ENCODE measurements at places on chromosomes 7 and 10. TPM values are rescaled to one million over a fixed set of nuclear protein-coding genes. Genes with fewer than 3 reads are reported as not detected.
A peak's percentile ranks its signal among the peaks of the same experiment; 100 is the strongest.

GRCh38 chr7:2440608-2441245 is 35.5 kb downstream of the GRIFIN start:
- H3K27me3 ChIP-seq, result no peaks in the 10 kb centered on the region
- no peak overlapping the region for H3K27ac ChIP-seq
- peaks cover 4% of the 10 kb centered on the region for H3K36me3 ChIP-seq
- H3K4me3 ChIP-seq, result no peak overlapping the region
- no peaks in the 10 kb centered on the region for H3K4me1 ChIP-seq

DNA sequence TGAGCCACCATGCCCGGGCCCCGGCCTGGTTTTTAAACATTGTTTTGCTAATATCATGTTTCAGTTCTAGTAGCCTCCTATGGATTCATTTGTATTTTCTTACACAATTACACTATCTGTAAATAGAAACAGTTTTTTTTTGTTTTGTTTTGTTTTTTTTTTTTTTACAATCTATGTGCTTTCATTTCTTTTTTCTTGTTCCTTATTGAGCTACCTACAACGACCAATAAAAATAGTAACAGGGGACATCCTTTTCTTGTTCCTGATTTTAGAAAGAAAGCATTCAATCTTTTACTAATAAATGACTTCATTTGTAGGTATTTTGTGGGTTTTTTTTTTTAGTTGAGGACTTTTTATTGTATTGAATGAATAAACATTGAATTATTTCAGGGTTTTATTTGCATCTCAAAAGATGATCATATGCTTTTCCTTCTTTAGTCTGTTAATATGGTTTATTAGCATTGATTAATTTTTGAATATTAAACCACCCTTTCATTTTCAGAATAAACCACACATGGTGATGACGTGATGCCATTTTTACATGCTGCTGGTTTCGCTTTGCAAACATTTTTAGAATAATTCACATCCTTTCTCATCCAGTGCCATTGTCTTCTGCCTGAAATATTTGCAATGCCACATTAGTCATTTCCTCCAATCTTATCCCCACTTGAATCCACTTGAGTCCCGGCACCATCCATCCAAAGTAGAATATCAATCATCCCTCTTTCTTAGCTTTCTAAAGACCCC is 18.1 kb upstream of the AKR1E2 start:
- no peaks in the 10 kb centered on the region for H3K27me3 ChIP-seq
- peak overlapping the region; percentile 98 for H3K27ac ChIP-seq
- H3K36me3 ChIP-seq, result no peaks in the 10 kb centered on the region
- H3K4me3 ChIP-seq, result no peak overlapping the region
- DNase-seq, result peak; percentile 65

DNA sequence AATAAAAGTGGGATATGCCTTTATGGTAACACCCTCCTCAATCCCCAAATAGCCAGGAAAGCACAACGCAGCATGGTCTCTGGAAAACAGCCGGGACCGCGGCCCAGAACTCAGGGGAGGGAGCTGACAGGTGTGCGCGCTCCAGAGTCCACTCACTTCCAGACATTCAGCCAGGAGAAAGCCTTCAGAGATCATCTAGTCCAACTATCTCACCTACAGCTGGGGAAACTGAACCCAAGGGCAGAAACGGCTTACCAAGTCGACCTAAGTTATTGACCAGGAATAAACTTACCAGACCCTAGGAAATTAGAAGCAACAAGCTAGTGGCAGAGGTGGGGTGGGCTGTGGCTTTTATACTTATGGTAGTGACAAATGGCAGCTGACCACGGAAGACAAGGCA is 16.4 kb downstream of the GSDME start:
- no peak overlapping the region for H3K27ac ChIP-seq
- DNase-seq, result no peak
- H3K4me1 ChIP-seq, result no peaks in the 10 kb centered on the region
- H3K36me3 ChIP-seq, result no peaks in the 10 kb centered on the region
- no peak overlapping the region for H3K4me3 ChIP-seq

DNA sequence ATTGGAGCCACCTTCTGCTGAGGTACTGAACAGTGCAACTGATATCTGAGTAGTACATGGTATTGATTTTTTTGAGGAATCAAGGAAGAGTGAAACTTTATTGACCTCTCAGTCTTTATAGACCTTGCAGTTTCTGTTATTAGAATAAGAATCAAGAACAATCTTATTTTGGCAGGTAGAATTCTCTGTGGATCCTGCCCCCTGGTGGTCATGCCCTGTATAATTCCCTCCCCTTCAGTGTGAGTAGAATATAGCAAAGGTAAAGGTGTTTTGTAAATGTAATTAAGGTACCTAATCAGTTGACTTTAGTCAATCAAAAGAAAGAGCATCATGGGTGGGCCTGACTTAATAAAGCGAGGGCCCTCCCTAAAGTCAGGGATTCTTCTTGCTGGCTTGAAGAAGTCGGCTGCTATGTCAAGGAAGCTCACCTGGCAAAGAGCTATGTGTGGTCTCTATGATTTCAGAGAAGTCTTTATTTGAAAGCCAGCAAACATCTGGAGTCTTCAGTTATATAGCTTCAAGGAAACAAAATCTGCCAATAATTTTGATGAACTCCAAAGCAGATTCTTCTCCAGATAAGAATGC is 142.8 kb downstream of the LSM5 start:
- H3K4me1 ChIP-seq, result no peaks in the 10 kb centered on the region
- H3K36me3 ChIP-seq, result no peaks in the 10 kb centered on the region
- no peak overlapping the region for H3K27ac ChIP-seq
- H3K27me3 ChIP-seq, result no peaks in the 10 kb centered on the region
- no peak overlapping the region for H3K4me3 ChIP-seq

GRCh38 chr7:135335628-135336139 is 102.0 kb downstream of the STRA8 start:
- no peaks in the 10 kb centered on the region for H3K27me3 ChIP-seq
- H3K36me3 ChIP-seq, result no peaks in the 10 kb centered on the region
- no peak overlapping the region for H3K27ac ChIP-seq
- H3K4me1 ChIP-seq, result no peaks in the 10 kb centered on the region
- no peak overlapping the region for H3K4me3 ChIP-seq

GRCh38 chr10:97157578-97158095 is 28.1 kb downstream of the SLIT1 start:
- no peak for DNase-seq
- H3K4me1 ChIP-seq, result no peaks in the 10 kb centered on the region
- H3K36me3 ChIP-seq, result no peaks in the 10 kb centered on the region
- H3K27me3 ChIP-seq, result peaks cover 5% of the 10 kb centered on the region

DNA sequence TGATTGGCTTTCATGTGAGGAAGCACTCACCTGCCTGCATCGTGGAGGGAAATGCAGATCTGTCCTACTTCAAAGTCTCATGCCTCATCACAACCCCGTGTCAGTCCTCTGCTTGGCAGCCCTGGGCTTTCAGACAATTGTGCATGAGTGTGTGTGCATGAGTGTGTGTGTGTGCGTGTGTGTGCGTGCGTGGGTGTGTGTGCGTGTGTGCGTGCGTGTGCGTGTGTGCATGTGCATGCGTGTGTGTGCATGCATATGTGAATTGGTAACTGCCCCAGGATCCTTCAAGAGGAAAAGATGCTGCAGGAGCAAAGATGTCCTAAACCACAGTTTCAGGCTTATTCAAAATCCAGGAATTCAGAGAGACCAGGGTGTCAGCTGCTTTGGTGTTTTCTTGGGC is 71.3 kb downstream of the LANCL2 start:
- no peaks in the 10 kb centered on the region for H3K36me3 ChIP-seq
- H3K27ac ChIP-seq, result no peak overlapping the region
- H3K27me3 ChIP-seq, result no peaks in the 10 kb centered on the region
- peaks cover 33% of the 10 kb centered on the region for H3K4me1 ChIP-seq
- no peak for DNase-seq
- no peak overlapping the region for H3K4me3 ChIP-seq

DNA sequence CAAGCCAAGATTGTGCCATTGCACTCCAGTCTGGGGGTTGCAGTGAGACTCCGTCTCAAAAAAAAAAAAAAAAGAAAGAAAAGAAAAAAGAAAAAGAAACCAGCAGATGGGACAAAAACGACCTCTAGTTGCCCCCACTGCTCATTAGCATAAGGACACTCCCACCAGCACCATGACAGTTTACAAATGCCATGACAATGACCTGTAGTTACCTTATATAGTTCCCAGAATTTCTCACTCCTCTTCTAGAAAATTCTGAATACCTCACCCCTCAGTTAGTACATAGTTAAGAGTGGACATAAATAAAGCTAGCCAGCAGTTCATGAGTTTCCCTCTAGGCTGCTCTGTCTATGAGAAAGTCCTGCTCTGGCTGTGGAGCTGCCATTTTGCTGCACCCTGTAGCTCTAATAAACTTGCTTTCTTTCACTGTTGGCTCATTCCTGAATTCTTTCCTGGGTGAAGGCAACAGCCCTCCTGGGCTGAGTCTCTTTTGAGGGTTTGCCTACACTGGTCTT is 276.8 kb upstream of the AKR1E2 start:
- no peak overlapping the region for H3K27ac ChIP-seq
- H3K4me3 ChIP-seq, result no peak overlapping the region
- H3K36me3 ChIP-seq, result no peaks in the 10 kb centered on the region
- no peaks in the 10 kb centered on the region for H3K4me1 ChIP-seq
- DNase-seq, result no peak
- H3K27me3 ChIP-seq, result no peaks in the 10 kb centered on the region

GRCh38 chr10:72276013-72276387 is 2.3 kb downstream of the DDIT4 start:
- no peaks in the 10 kb centered on the region for H3K27me3 ChIP-seq
- H3K4me1 ChIP-seq, result peaks cover 25% of the 10 kb centered on the region
- DNase-seq, result no peak
- H3K4me3 ChIP-seq, result no peak overlapping the region

DNA sequence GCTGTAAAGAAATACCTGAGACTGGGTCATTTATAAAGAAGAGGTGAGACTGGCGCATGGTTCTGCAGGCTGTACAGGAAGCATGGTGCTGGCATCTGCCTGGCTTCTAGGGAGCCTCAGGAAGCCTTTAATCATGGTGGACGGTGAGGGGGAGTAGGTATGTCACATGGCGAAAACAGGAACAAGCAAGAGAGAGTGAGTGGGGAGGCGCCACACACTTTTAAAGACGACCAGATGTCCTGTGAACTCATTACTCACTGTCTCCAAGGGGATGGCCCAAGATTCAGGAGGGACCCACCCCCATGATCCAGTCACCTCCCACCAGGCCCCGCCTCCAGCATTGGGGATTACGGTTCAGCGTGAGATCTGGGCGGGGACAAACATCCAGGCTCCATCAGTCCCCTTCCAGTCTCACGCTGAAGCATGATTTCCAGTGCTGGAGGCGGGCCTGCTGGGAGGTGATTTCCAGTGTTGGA is 3.2 kb downstream of the ZNF316 start:
- no peak overlapping the region for H3K4me3 ChIP-seq
- no peak for DNase-seq
- peaks cover 67% of the 10 kb centered on the region for H3K36me3 ChIP-seq

GRCh38 chr7:41224063-41224763 is 478.7 kb downstream of the INHBA start:
- H3K27ac ChIP-seq, result peak overlapping the region; percentile 76
- H3K4me1 ChIP-seq, result peaks cover 31% of the 10 kb centered on the region
- no peaks in the 10 kb centered on the region for H3K36me3 ChIP-seq
- H3K4me3 ChIP-seq, result no peak overlapping the region

TRUB1 gene
- total RNA-seq, result 110 TPM

DNA sequence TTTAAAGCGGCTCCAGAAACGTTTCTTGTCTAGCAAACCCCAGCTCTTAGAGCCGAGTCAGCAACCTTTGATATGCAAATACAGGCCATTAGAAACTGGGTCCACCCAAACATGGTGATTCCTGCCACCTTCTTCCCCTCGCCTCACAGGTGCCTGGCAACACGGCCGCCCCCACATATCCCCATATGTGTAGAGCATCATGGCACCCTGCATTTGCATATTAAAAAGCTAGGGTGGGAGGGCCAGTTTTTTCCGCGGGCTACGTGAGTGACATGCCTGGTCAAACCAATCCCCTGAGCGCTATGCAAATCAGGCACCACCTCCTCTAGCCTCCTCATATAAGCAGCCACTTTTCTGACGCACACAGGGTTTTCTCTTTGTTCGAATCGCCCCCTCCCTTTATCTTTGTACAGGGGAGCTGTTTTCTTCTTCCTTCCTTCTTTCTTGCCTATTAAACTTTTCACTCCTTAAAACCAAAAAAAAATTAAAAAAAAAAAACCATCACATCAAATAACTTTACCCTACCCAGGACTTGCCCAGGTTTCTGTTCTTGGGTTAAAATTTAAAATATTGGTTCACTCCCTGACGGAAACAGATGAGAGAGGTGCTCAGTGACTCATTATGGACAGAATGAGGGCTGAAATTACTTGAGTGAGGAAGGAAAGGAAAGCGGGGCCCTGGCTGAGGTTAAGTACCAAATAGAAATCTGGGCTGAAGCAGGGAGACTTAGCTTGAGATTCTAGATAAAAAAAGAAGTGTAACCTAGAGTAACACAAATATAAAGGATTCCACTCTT is 59.8 kb downstream of the COA1 start:
- no peak overlapping the region for H3K27ac ChIP-seq
- DNase-seq, result no peak
- peaks cover 7% of the 10 kb centered on the region for H3K4me1 ChIP-seq
- H3K36me3 ChIP-seq, result no peaks in the 10 kb centered on the region
- H3K4me3 ChIP-seq, result no peak overlapping the region

DNA sequence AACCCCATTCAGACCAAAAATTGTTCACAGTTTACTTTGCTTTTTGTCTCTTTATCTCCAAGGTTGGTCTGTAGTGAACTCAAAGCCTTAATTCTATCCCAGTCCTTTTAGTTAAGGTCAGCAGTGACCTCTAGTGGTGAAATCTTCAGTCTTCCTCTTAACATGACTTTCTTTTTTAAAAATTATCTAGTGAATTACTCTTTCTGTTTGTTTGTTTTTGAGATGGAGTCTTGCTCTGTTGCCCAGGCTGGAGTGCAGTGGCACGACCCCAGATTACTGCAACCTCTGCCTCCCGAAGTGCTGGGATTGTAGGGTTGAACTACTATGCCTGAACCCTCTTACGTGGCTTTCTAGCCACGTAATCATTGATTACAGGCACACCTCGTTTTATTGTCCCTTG is 25.0 kb downstream of the ZNF487 start:
- no peak for DNase-seq
- H3K27ac ChIP-seq, result no peak overlapping the region
- H3K27me3 ChIP-seq, result no peaks in the 10 kb centered on the region
- H3K4me1 ChIP-seq, result no peaks in the 10 kb centered on the region
- H3K4me3 ChIP-seq, result no peak overlapping the region

FAM204A gene
- 122 TPM for total RNA-seq

SPOCK2 gene
- not detected for total RNA-seq

DNA sequence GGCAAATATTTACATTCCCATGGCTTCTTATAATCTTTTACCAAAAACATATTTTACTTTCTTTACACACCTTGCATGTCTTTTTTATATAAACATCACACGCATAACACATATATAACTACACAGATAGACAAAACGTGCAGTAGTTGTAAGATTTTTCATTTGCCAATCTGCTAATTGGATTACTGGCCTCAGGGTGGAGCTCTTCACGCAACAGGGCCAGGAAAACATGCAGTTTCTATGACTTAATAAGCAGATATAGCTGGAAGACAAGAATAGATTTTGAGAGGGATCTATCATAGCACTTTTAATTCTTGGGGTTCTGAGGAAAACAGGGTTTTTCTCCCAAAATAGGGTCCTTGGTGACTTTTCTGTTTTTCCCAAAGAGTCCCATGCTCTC is 12.7 kb downstream of the ACADSB start:
- H3K27ac ChIP-seq, result no peak overlapping the region
- DNase-seq, result no peak
- no peaks in the 10 kb centered on the region for H3K4me1 ChIP-seq
- H3K36me3 ChIP-seq, result no peaks in the 10 kb centered on the region
- H3K4me3 ChIP-seq, result no peak overlapping the region
- H3K27me3 ChIP-seq, result no peaks in the 10 kb centered on the region
